Esophagus muscularis mucosa (tissue), 4 donors: ENCODE measurements at places on chromosomes 16 and 17. TPM values are rescaled to one million over a fixed set of nuclear protein-coding genes. Genes with fewer than 3 reads are reported as not detected.

CENPV gene
- 10.9 TPM for total RNA-seq

ASGR2 gene
- total RNA-seq, result not detected

CRYM gene
- not detected for total RNA-seq

RGS9 gene
- 29.1 TPM for total RNA-seq

ATP2A1 gene
- total RNA-seq, result not detected

MSLN gene
- total RNA-seq, result not detected

GJD3 gene
- total RNA-seq, result not detected

RNF227 gene
- 5.1 TPM for total RNA-seq

SLC5A10 gene
- total RNA-seq, result not detected

ABCC3 gene
- total RNA-seq, result 0.50 TPM

USP10 gene
- total RNA-seq, result 57.0 TPM

PLEKHH3 gene
- 41.2 TPM for total RNA-seq

SRCAP gene
- 48.8 TPM for total RNA-seq

HOXB1 gene
- not detected for total RNA-seq

PLA2G15 gene
- total RNA-seq, result 17.9 TPM

PLCD3 gene
- 154 TPM for total RNA-seq

SDK2 gene
- total RNA-seq, result 2.0 TPM

ZFPM1 gene
- total RNA-seq, result 1.0 TPM

CDK5R1 gene
- 1.2 TPM for total RNA-seq

NGFR gene
- total RNA-seq, result 12.9 TPM

PMFBP1 gene
- total RNA-seq, result not detected

RHBDF2 gene
- 22.5 TPM for total RNA-seq

C1QL1 gene
- 3.8 TPM for total RNA-seq

GP2 gene
- not detected for total RNA-seq

ARSG gene
- total RNA-seq, result 2.0 TPM

ADAMTS18 gene
- 0.45 TPM for total RNA-seq

KRTAP4-3 gene
- total RNA-seq, result not detected

KIF2B gene
- not detected for total RNA-seq

PLLP gene
- 3.6 TPM for total RNA-seq

ABCC12 gene
- total RNA-seq, result not detected

GP1BA gene
- total RNA-seq, result not detected

MYH8 gene
- total RNA-seq, result not detected

NKD1 gene
- total RNA-seq, result 64.6 TPM

MYADML2 gene
- not detected for total RNA-seq

CORO6 gene
- total RNA-seq, result 67.7 TPM

ODAD4 gene
- total RNA-seq, result 1.7 TPM

KRTAP4-9 gene
- total RNA-seq, result not detected

CDH1 gene
- total RNA-seq, result 0.17 TPM

PRSS27 gene
- 1.7 TPM for total RNA-seq

CCL7 gene
- total RNA-seq, result not detected

MT1M gene
- 15.1 TPM for total RNA-seq
